Calu3 (cell line): ENCODE measurements at places on chromosomes 5 and 9. TPM values are rescaled to one million over a fixed set of nuclear protein-coding genes. Genes with fewer than 3 reads are reported as not detected.

Gene TYRP1
- total RNA-seq: not detected in 2 replicates

Gene KLHL9
- 15.8 and 16.8 TPM in 2 replicates for total RNA-seq

Gene LAMC3
- total RNA-seq: not detected in 2 replicates

Gene SPATA31C1
- not detected in 2 replicates for total RNA-seq

Gene STK32A
- total RNA-seq: 29.5 and 32.5 TPM in 2 replicates

Gene TAF11L11
- not detected in 2 replicates for total RNA-seq

Gene TAF1L
- not detected in 2 replicates for total RNA-seq

Gene NAA35
- total RNA-seq: 17.9 and 22.2 TPM in 2 replicates

Gene PAIP2
- total RNA-seq: 73.0 and 81.2 TPM in 2 replicates

Gene QRFP
- not detected in 2 replicates for total RNA-seq

Gene HK3
- 0.47 and 1.5 TPM in 2 replicates for total RNA-seq

Gene TICAM2
- 1.2 and 2.1 TPM in 2 replicates for total RNA-seq

Gene NTNG2
- total RNA-seq: not detected in 2 replicates

Gene PCDHB14
- total RNA-seq: 5.7 and 6.3 TPM in 2 replicates

Gene SPINK7
- total RNA-seq: not detected in 2 replicates

Gene CA9
- total RNA-seq: 0.64 and 0.76 TPM in 2 replicates

Gene IL13
- not detected in 2 replicates for total RNA-seq

Gene HAVCR1
- total RNA-seq: 5.8 and 6.0 TPM in 2 replicates

Gene SHISAL2B
- not detected in 2 replicates for total RNA-seq

Gene C9orf50
- total RNA-seq: not detected in 2 replicates
